ENCODE measurements at places on chromosomes 7 and 10. TPM values are rescaled to one million over a fixed set of nuclear protein-coding genes. Genes with fewer than 3 reads are reported as not detected.

GRCh38 chr10:51892965-51893658 is 193.7 kb upstream of the CSTF2T start:
- no peak for DNase-seq

GRCh38 chr7:77461246-77461645 is 45.1 kb upstream of the GSAP start:
- no peak for DNase-seq

- DNase-seq, result peak; percentile 61
Measured at GRCh38 chr10:46050941-46051623, 5.0 kb upstream of the MSMB start.

DNA sequence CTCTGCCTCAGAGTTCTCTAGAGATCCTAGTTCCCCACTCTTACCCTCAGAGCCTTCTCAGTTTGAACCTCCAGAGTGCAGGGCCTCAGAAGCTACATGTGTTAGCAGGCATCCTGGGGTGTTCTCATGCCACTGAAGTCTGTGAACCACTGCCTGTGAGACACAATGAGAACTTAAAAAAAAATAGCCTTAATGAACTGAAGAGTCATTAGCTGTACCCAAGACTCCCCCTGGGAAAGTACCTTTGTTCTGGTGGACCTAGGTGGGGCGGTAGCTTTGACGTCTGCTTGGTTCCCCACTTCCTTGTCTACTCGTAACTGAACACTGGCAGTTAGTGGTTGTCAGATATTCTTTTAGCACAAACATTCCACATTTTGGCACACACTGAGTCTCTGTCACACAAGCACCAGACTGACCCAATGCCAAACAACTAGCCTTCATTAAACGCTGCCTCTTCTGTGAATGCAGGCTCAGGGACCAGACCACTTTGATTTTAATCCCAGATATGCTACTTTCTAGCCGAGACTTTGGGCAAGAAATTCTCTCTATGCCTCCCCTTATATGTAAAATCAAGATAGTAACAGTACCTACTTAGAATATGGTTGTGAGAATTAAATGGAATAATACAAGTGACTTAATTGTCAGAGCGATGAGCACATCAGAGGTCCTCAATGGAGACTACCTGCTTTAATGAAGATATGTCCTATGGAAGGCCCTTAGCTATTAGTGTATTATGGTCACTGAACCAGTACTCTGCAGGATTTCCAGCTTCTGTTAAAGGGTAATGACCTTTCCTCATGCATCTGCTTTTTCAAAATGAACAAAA is 75.3 kb upstream of the CC2D2B start:
- DNase-seq, result no peak

- DNase-seq, result no peak
Measured at GRCh38 chr7:2924866-2925840, 81.0 kb upstream of the GNA12 start.

- no peak for DNase-seq
Measured at GRCh38 chr10:125134483-125134848, 25.9 kb downstream of the CTBP2 start.

DNA sequence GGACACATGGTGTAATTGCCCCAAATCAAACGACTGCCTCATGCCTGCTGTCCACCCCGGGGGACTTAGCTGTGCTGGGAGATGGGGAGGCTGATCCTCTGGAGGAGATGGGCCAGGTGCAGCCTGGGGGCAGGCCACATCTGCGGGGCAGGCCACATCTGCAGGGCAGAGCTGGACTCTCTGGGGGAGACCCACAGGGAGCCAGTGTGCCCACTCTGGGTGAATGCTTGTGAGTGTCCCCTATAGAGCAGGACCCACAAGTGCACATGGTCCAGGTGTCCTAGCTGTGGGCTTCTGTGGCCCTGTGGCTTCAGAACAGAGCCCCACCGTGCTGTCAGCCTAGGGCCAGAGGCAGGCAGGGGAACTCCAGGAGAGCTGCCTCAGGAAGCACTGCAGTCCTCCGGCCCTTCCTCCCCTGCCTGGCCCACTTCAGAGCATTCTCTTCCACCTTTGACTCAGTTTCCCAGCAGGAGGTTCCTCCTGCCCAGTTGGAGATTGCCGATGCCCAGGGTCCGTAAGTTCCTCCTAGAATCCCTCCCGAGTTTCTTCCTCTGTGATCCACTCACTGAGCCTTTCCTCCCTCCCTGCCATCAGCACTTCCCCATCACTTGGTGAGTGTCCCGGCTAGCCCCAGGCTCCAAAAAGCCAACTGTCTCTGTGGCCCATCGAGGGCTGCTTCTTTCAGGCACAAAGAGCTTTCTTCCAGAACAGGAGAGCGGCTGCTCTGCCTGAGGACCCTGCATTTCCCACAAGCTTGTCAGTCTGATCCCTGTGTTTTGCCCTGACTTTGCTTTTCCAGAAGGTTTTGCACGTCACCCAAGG is 50.3 kb downstream of the ADCYAP1R1 start:
- DNase-seq, result no peak

KIAA1549 gene
- total RNA-seq, result 5.1 TPM

DNA sequence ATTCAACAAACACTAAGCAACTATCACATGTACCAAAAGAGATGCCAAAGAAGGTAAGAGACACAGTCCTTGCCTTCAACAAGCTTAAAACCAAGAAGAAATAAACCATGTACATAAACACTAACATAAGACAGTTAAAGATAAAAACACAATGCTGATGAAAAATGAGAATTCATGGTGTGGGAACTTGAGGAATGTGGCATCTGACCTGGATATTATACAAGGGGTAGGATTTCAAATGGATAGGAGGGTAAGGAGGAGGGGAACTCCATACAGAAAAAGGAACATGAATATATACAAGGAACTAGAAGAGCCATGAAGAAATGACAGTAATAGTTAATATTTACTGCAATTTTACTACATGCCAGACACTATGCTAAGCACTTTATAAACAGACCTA is 11.0 kb downstream of the HIBADH start:
- DNase-seq, result no peak

CYP26A1 gene
- total RNA-seq, result not detected

GRCh38 chr10:130421909-130422308 is 285.7 kb downstream of the GLRX3 start:
- DNase-seq, result no peak

MMD2 gene
- total RNA-seq, result not detected

DNA sequence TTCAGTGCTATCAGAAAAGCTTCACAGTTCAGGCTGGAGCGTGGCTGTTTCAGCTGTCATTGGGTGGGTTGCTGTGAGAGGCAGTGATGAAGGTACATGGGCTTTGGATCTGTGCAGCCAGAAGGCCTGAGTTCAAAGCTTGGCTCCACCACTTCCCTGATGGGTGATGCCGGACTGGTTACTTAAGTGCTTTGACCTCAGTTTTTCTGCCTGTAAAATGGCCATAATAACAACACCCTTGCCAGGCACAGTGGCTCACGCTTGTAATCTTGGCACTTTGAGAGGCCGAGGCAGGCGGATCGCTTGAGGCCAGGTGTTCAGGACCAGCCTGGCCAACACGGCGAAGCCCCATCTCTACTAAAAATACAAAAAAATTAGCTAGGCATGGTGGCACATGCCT is 10.4 kb upstream of the IFT22 start:
- DNase-seq, result no peak

FAM25C gene
- total RNA-seq, result 0.92 TPM

GRCh38 chr10:35421553-35422178 is 85.4 kb downstream of the CCNY start:
- DNase-seq, result peak; percentile 80

- DNase-seq, result peak; percentile 56
Measured at GRCh38 chr10:62817766-62818425, 1.7 kb upstream of the EGR2 start.

DNA sequence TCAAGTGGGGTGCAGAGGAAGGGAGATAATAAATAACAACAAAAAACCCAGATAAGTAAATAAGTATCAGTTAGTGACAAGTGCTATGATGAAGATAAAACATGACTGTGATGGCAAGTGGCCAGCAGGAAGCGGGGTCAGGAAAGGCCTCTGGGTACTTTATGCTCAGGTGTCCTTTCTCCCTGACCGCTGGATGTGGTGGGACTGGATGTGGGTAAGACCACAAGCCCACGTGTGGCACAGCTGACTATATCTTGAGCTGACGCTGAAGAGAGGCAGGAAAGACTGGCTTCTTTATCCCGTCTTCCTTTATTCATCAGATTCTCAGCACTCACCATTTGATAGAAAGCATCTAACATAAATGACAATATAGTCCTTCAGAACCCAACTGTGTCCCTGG is 87.8 kb downstream of the CREB5 start:
- no peak for DNase-seq

DNA sequence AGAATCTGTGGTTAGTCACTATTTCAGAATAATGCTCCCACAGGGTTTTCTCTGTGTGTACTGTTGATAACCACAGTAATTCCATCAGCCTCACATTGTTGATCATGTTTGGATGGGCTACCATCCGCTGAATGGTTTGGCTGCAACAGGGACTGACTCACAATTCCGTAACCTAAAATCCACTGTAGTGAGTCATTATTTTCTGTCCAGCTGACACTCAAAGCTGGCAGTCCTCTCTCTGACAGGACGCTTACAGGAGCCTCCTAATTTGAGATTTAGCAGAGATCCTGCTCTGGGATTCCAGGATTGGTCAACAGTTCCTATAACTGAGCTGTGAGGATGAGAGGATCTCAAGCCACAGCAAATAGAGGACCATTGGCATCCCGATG is 32.7 kb downstream of the VWA2 start:
- peak; percentile 99 for DNase-seq

PRF1 gene
- total RNA-seq, result not detected

ANLN gene
- total RNA-seq, result 168 TPM
